ENCODE measurements at places on chromosomes 5 and 9. TPM values are rescaled to one million over a fixed set of nuclear protein-coding genes. Genes with fewer than 3 reads are reported as not detected.

DNA sequence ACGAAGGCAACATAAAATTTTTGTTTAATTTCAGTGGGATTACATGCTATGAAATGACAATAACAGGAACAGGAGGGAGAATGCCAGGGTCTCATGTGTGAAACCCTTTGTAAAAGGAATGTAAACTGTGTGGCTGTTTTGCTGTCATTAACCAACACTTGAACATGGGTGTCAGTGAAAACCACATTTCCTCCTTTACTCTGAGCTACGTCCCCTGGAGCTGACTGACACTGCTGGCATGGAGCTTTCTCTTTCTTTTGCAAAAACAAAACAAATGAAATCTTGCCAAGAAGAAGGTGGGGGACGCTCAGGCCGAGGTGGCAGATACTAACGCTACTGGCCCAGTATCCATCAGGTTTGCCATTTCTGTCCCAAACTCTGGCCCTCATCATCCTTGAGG lies 121.4 kb downstream of the DMRT2 start:
- no peak for DNase-seq

- no peak for DNase-seq
These were observed 125.8 kb upstream of the KLF4 start for GRCh38 chr9:107615321-107615720.

GRCh38 chr9:15423231-15423985 lies 732 bp downstream of the SNAPC3 start:
- no peak for DNase-seq

DNA sequence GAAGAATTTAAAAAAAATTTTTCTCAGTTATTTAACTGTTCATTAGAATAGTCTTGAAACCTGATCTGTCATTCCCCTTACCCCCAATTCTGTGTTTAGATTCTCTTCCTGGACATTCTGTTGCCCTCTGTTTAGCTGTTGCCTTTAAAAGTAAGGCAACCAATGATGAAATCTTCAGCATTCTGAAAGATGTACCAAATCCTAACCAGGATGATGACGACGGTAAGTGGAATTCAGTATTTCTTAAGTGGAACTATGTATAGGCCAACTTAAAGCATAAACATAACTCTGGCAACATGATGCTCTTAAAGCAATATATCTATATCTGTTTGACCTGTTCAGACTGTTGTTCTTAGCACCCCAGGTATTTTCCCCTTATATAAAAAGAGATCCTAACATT lies 27.2 kb downstream of the NCBP1 start:
- no peak for DNase-seq

The EIF4EBP3 gene
- total RNA-seq: not detected

GRCh38 chr9:13110766-13111417 lies 168.6 kb downstream of the MPDZ start:
- peak; percentile 23 for DNase-seq

The DNAJB5 gene
- 18.6 TPM for total RNA-seq

DNA sequence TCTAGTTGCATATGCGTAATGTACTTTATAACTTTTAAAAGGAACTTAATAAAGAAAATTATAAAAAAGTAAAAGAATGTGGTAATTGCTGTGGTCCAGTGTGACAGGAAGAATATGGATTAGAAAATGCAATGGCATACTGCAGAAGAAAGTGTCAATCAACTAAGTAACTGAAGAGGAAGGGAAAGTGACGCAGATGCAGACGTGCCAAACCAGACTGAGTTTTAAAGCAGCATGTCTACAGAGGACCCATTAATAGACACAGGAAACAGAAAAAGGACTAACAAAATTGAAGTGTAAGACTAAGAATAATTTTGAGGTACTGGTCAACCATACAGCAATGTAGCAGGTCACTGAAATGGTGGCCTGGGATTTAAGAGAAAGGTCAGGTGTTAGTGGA lies 73.3 kb downstream of the DPYSL3 start:
- no peak for DNase-seq

DNA sequence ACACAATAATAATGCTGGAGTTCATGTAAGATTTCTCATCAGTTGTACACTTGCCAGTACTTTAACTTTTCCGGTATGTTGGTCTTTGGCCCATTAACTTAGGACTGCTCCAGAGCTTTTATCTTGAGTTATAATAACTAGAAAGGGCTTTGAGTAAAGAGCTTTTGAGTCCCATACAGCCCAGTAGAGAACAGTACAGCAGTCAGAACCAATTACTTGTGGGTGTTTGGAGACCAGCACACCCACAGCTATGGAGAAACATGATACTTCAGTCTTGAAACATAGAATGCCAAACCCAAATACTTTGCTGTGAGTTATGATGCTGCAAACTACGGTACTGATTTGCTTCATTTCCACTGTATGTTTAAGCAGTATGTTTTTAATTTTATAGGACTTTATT lies 374.3 kb downstream of the CCDC171 start:
- DNase-seq: no peak

GRCh38 chr5:52544738-52545137 lies 243.0 kb upstream of the ITGA1 start:
- no peak for DNase-seq

DNA sequence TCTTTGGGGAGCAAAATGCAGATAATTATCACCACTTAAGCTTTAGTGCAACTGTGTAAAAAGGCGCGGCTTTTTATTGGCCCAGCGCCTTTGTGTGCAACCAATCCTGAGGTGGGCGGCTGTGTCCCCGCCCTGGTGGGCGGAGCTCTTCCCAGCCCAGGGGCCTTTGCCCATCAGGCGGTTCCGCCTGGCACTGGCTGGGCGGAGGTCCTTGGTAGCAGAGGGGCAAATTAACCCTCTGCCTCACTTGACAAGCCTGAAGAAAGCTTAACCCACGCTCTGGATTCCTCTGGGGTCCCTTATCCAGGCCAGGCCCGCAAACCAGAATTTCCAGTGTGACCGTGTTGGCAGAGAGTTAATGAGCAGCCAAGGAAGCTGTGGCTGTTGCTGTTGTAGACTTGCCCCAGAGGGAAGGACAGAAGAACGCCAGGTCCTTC lies 12.8 kb upstream of the NIPAL4 start:
- no peak for DNase-seq

- DNase-seq: no peak
These were observed 78.6 kb downstream of the GOLM1 start for GRCh38 chr9:86020731-86021130.

The SHC3 gene
- 28.3 TPM for total RNA-seq

The PCDHA1 gene
- total RNA-seq: 7.5 TPM

- DNase-seq: no peak
These were observed 143.2 kb upstream of the ANKH start for GRCh38 chr5:15014809-15015208.

The SIGMAR1 gene
- 24.3 TPM for total RNA-seq

The IL13 gene
- total RNA-seq: not detected

DNA sequence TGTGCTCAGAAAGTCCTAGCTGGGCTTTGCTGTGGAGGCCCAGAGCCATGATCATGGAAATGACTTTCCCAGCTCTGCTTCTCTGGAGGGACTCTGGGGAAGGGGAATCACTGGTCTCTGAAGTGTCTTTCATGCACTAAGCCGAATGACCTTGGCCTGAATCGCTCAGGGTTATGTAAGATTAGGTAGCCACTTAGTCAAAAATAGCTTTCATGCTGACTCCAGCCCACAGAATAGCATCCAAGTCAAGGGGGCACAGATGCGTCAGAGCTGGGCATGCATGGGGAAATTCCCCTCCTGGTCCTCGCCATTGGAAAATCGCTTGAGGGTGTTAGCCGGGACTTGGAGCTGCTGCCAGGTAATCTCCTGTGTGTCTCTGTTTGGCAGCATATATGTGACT lies 36.1 kb upstream of the PPARGC1B start:
- no peak for DNase-seq

The F2RL1 gene
- total RNA-seq: 1.2 TPM

The GDF9 gene
- 0.54 TPM for total RNA-seq

The ESM1 gene
- total RNA-seq: 0.27 TPM

GRCh38 chr5:149936700-149937091 lies 7.9 kb downstream of the PDE6A start:
- no peak for DNase-seq

- no peak for DNase-seq
These were observed 278.4 kb downstream of the EBF1 start for GRCh38 chr5:158821331-158821730.

The SLC6A18 gene
- not detected for total RNA-seq

- no peak for DNase-seq
These were observed 76.1 kb upstream of the ADAMTS2 start for GRCh38 chr5:179421144-179421901.

GRCh38 chr9:96574455-96574854 lies 45.2 kb downstream of the CDC14B start:
- DNase-seq: no peak

The ANKRD34B gene
- 0.27 TPM for total RNA-seq

The PRDM9 gene
- not detected for total RNA-seq

- no peak for DNase-seq
These were observed 62.5 kb upstream of the SPOCK1 start for GRCh38 chr5:137561608-137562007.

The SLC6A3 gene
- 0.18 TPM for total RNA-seq

The PCDHA13 gene
- 16.2 TPM for total RNA-seq

DNA sequence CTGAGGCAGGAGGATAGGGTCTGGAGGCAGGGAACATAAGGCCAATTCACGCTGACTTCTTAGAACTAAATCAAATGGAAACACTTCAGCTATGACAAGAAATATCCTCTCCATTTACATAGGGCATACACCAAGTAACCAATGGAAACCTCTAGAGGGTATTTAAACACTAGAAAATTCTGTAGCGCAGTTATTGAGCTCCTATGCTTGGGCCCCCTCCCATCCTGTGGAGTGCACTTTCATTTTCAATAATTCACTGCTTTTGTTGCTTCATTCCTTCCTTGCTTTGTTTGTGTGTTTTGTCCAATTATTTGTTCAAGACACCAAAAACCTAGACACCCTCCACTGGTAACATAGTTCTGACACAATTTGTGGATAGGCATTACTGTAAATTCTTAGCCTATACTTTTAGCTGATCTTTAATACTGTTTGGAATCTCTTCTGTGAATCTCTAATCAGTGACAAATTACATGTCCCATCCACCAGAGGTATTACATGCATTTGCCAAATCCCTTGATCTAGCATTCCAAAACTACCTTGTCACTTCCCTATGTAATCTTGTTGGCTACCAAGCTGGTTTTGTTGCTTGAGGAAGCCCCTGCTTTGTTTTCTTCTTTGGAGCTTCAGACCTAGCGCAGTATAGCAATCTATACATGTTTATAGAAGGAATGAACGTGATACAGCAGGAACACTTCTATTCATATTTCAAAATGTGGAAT lies 61.6 kb downstream of the ST8SIA4 start:
- DNase-seq: no peak

The SH2D3C gene
- 8.5 TPM for total RNA-seq

DNA sequence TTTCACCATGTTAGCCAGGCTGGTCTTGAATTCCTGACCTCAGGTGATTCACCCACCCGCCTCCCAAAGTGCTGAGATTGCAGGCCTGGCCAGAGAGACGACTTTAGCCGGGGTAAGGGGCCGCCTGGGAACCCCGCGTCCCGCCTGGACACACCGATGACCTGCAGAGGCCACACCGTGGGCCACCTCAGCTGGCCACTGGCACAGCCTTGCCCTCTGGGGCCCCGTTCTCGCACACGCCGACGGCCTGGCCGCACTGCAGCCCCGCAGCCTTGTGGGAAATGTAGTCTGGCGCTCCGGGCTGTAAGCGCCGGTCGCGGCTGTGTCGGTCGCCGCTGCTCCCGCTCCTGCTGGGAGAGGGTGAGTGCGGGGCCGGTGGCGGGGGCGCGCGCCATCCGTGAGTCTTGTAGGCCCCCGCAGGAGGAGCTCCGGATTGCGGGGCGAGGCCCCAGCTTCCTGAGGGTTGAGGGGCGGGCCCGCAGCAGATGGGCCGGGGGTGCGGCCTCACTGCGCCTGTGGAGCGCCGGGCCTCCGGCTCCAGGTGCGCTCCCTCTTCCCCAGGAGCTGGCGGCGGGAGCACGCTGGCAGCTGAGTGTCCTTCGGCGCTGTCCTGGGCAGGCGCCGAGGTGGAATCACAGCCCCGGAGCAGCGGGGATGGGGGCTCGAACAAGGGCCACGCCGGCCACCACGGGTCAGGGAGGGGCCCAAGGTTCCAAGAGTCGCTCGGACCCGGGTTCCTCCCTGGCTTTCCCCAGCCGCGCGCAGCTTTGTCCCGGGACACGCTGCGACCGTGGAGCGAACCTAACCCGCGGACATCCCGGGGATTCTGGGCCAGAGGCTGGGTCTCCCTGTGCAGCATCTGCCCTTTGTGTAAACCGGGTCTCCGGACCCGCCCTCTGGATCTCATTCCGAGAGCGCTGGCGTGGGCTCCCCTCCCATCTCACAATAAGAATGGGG lies at the start of gene ZFP2:
ZFP2 (plus strand) TSS at position 299 of the 957 bp plus-strand sequence. CDS start 35,401 bp downstream, outside the sequence.
- peak; percentile 82 for DNase-seq

The TMEM174 gene
- not detected for total RNA-seq

The SPATA24 gene
- total RNA-seq: 4.4 TPM

DNA sequence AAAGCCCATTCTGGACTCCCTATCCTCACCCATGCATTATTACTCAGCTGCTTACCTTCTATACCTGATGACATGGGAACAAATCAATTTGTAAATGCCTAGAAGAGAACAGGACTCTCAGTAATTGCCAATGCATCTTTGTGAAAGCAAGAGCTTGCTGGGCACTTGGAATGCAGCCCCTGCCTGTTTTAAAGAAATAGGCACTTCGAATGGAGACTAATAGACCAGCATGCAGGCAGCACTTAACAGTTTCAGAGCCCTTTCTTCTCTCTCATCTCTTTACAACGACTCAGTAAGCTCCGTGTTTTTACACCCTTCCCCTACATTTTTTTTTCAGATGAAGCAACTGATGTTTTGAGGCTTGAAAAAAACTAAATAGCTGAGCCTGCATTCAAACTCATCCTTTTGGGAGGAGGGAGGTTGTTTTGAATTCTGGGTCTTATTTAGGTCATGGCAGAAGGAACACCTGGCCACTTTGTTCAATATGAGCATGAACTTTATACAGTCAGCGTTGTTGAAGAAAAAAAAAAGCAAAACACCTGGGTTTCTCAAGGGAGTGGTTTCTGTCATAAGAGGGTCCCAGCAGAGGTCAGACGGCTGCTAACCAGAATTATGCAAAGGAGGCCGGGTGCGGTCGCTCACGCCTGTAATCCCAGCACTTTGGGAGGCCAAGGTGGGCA lies 34.6 kb upstream of the WHRN start:
- no peak for DNase-seq

The ADGRD2 gene
- total RNA-seq: 1.5 TPM

GRCh38 chr9:19550009-19550408 lies 141.2 kb downstream of the ACER2 start:
- no peak for DNase-seq

The PCDHB10 gene
- 15.6 TPM for total RNA-seq

GRCh38 chr5:146474065-146474464 lies 26.9 kb downstream of the TCERG1 start:
- DNase-seq: no peak

Measured in cerebellum (tissue), 4 donors.